ENCODE measurements at places on chromosomes 5 and 9.

- peak; percentile 26 for DNase-seq
Observed at GRCh38 chr5:68261569-68262065, 46.1 kb downstream of the PIK3R1 start.

- DNase-seq: no peak
Observed at GRCh38 chr5:37109338-37109737, 139.8 kb downstream of the CPLANE1 start.

DNA sequence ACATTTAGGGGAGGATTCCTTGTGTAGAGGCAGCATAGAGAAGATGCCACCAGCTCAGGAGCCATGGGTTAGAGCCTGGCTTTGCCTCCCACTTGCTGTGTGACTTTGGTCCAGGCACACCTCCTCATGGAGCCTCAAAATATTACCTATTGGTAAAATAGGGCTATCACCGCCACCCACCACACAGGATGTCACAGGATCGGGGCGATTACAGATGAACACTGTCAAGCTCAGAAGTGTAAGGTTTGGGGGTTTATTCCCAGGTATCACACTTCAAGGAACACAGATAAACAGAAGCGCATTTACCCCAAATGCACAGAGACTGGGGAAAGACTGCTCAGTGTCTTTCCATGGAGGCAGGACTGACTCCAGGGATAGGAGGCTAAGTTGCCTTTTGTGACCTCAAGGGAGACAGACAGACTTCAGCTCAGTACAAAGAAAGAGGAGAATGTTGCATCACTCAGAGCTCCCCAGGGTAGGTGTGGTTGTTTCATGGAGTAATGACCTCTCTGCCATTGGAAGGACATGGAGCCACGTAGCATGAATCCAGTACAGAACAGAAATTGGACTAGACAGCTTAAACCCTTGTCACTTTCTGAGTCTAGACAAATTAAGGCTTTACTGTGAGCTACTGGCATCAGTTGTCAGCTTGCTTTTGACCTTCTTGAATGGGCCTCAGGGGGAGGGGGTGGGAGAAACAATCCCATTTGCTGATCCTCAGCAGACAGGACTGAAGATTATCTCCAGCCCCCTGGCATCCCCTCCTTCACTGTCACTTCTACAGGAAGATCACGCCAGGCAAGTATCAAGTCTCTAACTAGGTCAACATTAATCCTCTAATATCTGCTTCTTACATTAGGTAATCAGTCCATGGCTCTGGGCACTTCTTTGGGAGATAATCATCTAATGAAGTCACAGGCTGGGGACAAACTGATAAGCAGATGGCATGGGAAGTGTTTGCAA is 6.5 kb downstream of the TRAF1 start:
- DNase-seq: peak; percentile 73

GRCh38 chr5:168104811-168105481 is 186.5 kb upstream of the WWC1 start:
- no peak for DNase-seq

DNA sequence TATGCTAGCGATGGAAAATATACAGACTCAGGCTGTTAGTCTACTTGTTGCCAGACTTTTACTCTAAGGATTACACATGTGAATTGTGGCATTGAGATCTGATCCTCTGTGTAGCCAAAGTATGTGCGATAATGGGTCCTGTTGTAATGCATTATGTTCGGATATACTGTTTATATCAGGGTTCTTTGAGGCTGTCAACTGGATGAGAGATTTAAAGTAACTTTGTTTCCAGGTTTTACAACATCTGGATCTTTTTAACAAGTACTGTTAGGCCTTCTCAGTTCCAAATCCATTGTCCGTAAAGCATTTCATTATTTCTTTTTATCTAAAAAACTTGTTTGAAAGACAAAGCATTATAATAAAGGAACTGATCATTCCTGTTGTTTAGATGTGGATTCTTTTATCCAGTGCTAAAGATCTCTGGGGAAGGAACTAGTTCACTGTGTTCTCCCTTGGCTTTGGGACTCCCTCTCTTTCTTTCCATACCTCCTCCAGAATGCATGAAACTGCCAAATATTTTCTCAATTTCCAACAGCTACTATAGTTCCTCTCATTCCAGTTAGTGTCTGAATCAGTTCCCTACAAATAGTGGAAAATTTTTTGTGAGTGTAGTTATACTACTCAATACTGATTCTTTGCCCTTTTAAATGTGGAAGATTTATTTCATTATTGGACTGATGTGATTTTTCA is 68.8 kb downstream of the HACD4 start:
- DNase-seq: no peak

GRCh38 chr5:56490971-56491468 is 257.9 kb upstream of the ANKRD55 start:
- peak; percentile 43 for DNase-seq

DNA sequence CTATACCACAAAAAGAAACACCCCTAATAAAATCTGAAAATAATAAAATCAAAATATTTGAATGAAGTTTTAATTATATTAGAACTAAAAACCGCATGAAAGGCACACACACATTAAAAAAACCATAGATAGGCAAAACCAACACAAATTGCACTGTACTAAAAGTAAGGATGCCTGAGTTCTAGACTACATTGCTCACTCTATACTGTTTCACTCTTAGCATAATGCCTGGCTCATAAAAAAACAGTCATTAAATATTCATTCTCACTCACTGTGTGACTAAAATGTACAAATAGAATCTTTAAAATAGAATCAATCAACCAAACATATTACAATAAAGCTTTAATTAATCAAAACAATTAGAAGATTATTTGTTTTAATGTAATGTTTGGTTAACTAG is 41.7 kb downstream of the CETN3 start:
- DNase-seq: no peak

DNA sequence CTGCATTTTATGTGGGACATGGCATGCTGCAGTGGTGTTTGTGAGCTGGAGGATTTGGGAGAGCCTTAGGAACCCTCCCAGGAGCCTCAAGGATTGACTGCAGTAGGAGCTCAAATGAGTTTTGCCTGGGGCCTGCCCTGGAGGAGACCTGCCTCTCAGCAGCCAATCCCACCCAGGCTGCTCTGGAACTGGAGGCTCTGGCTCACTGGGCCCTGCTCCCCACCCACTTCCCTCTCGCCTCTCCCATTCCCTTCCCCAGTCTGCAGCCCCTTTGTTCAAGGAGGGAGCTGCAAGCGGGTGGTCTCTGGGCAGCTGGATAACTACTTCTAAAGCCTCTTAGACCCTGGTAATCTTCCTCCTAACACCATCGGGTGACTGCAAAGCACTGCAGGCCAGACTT is 24.2 kb downstream of the KCNIP1 start:
- no peak for DNase-seq

- DNase-seq: no peak
Observed at GRCh38 chr9:120542701-120543490, 37.1 kb downstream of the CDK5RAP2 start.

DNA sequence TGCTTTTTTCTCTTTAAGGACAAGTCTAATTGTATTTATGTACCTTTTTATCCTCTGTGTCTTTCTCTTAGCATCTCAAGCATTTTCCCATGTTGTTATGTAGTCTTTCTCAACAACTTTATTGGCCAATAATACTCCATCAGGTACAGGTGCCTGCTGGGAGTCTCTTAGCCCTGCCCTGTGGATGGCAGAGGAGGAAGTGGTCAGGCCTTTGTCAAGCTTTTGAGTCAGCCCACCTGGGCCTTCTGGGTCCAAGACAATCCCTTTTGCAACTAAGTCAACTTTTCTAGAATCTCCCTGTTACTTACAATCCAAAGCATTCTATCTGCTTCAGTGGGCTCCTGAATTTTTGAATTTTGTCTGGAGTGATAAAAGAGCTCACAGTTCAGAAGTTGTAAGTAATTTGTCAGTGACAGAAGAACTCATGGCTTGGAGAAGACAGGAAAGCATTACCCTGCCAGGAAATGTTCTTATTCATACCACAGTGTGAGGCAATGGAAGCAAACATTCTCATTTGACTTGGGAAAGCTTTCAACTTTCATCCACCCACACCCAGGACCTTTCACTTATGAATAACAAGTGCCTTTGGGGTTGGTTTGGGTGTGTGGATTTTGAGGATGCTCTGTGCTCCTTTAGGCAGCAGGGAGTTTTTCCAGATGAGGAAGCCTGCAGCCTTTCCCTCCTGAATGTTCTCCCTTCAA is 200.0 kb upstream of the S1PR3 start:
- DNase-seq: peak; percentile 95

GRCh38 chr5:118778941-118779340 is 209.4 kb downstream of the DTWD2 start:
- no peak for DNase-seq

DNA sequence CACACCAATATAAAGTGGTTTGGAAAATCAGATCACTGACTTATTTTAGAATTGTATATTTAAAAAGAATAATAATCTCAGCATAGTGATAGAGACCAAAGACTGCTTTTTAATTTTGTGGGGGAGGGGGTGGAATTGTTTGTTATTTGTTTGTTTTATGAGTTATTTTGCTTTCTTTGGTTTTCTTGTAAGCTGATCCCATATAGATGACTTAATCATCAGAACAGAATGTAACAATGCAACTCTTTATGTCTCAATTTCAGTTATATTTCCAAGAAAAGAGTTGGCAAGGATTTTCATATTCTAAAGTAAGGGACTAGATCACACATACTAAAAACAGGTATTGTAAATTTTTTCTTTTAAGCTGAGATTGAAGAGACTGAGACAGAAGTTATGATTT is 984.9 kb downstream of the TLE4 start:
- DNase-seq: no peak

- DNase-seq: no peak
Observed at GRCh38 chr9:78826527-78826926, 529.6 kb downstream of the PSAT1 start.

DNA sequence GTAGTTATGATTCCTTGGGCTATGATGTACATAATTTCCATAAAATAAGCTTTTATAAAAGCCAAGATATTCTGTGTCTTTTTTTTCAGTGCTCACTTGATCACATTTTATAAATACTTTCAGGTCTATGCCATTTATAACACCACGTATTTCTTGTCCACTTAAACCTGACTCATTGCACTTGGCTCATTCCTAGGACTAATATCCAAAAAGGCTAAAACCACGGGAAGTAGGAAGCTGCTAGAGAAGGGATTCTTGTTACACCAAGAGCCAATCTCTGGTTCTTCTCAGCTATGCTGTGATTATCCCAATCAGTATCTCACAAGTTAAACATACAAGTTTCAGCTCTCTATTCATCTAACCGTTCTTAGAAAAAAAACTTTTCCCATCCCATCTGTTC is 80.4 kb upstream of the CDH6 start:
- no peak for DNase-seq

DNA sequence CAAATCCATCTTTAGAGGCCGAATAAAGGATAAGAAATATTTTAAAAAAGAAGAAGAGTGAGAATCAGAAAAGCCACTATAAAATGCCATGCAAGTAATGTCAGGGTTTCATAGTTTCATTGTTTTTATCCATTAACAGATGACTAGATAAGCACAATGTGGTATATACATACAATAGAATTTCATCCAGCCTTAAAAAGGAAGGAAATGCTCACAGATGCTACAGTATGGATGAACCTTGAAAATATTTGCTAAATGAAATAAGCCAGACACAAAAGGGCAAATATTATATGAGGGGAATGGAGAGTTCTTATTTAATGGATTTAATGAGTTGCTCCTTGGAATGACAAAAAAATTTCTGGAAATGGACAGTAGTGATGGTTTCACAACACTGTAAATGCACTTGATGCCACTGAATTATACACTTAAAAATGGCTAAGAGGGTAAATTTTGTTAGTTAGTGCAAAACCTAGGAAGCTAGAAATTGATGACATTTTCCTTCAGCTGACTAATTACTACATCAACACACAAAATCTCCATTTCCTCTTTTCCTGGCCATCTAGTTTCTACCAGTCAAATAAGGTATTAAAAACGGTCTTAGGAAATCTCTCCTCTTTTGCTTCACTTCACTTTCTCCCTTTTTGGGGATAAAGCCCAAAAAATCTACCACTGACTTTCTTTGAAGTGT is 86.6 kb downstream of the GNA14 start:
- DNase-seq: peak; percentile 51

DNA sequence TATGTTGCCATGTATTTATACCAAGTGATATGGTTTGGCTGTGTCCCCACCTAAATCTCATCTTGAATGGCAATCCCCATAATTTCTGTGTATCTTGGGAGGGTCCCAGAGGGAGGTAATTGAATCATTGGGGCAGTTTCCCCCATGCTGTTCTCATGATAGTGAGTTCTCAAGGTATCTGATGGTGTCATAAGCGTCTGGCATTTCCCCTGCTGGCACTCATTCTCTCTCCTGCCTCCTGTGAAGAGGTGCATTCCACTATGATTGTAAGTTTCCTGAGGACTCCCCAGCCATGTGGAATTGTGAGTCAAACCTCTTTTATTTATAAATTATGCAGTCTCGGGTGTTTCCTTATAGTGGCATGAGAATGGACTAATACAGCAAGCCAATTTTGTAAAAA is 140.8 kb upstream of the ADAMTSL1 start:
- DNase-seq: peak; percentile 22

DNA sequence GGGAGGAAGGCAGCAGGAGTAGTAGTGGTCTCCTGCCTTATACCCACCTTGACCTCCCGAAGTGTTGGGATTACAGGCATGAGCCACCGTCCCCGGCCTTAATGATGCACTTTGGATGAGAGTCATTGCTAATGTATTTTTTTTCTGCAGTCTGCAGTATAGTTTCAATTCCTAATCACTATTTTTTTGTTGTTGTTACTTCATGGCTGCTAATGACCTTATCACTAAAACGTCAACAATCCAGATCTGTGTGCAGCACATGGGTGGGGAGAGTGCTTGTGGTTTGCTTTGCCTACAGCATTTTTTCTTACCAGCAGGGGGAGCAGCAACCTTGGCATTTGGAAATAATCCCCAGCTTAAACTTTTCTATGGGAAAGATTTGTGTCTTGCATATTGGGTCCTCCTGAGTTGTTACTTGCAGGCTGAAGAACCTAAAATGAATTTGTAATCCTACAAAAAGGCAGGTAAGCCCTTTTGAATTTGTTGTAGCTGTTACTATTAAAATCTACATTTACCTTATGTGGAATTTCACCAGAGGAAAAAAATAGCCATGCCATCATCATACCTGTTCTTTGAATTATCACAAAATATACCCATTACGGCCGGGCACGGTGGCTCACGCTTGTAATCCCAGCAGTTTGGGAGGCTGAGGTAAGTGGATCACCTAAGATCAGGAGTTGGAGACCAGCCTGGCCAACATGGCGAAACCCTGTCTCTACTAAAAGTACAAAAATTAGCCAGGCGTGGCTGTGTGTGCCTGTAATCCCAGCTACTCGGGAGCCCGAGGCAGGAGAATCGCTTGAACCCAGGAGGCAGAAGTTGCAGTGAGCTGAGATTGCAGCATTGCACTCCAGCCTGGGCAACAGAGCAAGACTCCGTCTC is 6.3 kb upstream of the MED7 start:
- peak; percentile 75 for DNase-seq

DNA sequence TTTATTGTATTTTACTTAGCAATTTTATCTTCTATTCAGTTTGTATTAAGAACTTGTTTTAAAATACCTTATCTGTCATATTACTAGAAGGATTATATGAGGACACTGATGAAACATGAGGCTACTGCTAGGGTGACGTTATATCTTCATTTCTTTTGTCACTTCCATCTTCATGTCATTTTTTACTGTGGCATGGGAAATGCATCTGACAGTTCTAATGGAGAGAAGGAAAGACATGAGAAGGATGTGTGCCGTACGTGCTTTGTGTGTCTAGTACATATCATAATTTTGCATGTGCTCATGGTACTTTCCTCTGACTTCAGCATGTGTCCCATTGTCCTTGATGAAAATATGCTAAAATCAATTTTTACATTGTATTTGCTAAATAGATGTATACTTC is 258.2 kb downstream of the PTPRD start:
- DNase-seq: no peak

Data from suppressor macrophage treated with lipopolysaccharide for 1 hour (primary cell).